ENCODE measurements at places on chromosomes 4 and X.

DNA sequence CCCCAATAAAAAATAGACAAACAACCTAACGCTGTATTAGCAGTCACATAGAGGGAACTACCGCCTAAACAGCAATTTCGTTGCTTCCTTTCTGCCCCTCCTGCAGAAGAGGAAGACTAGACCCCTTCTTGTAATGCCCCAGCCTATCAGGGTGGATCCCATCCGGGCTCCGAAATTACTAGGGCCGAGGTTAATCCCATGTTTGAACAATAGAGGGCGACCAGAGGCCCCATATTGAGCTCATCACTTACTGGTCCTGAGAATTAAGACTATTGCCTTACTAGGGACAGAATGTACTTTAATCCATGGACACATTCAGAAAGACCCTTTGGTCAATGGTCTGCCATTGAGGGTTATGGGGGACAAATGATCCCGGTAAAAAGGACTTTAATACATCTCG lies 11.8 kb upstream of the ZNF630 start:
- peak; percentile 59 for ATAC-seq

DNA sequence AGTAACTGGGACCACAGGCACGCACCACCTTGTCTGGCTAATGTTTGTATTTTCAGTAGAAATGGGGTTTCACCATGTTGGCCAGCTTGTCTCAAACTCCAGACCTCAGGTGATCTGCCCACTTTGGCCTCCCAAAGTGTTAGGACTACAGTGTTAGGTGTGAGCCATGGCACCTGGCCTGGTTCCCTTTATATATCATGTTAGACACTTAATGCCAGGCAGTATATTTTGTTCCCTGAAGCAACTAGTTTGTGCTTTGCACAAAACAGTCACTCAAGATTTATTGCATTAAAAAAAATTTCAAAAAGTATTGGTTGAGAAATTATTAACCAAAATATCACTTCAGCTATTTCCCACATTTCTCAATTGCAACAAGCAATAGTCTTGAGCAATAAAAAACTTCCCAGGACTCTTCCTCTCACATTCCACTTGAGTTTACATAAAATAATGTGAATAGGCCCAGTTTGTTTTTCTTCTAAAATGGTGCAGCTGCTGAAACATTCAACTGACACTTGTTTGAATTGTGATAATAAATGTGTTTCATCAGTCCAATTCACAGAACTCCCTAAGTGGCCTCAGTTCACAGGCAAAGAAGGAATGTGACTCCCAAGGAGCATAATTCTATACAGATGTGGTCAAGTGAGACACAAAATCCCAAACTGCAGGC lies 22.7 kb downstream of the CXCL1 start:
- ATAC-seq, result no peak

- no peak for ATAC-seq
Observed at GRCh38 chr4:101252721-101253120, 94.6 kb downstream of the PPP3CA start.

DNA sequence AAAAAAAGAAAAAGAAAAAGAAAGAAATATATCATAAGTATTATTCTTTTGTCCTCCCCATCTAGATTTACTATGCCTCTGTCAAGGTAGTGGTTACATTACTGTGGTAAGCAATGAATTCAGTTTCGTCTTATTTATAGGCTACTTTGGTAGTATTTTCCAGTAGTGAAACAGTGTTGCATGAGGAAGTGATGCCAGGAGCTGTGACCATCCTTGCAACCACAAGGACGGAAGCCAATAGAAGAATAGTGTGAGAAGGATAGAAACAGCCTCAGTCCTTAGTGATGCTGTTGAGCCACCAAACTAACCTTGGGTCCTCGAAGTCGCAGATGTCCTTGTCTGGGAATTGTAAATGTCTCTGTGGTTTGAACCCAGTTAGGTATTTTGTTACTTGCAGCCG lies 328.5 kb downstream of the PPP3CA start:
- ATAC-seq, result no peak

GRCh38 chrX:40064055-40064597 lies 33.6 kb downstream of the BCOR start:
- ATAC-seq, result no peak

Measured in esophagus mucosa (tissue), 1 donor.